ENCODE measurements at places on chromosomes 5 and 9. TPM values are rescaled to one million over a fixed set of nuclear protein-coding genes. Genes with fewer than 3 reads are reported as not detected.

- no peak for DNase-seq
Observed at GRCh38 chr9:121924700-121925099, 168.4 kb downstream of the TTLL11 start.

DNA sequence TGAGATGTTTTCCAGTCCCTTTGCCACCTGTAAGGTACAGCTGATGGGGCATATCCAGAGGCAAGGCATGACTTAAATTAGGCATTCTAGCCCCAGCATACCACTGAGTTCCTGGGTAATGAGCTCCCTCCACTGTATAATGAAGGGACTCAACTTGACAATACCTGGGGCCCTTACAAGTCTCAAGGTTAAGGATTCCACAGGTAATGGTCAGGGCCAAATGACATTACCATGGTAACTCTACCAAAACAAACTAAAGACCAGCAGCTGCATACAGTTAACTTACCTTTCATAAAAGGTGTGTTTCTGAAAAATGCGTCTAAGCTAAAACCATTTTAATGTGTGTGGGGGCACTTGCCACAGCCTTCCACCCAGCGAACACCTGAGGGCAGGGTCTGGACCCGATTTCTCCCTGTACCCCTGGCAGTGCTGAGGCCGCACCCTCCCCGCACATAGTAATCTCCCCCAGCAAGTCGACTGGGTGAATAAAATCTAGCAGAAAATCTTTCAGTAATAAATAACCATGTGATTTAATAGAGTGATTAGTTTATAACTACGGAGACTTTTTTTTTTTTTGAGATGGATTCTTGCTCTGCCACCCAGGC, 24.2 kb downstream of the CCDC69 start:
- DNase-seq, result no peak

- DNase-seq, result no peak
Observed at GRCh38 chr5:65730910-65731309, 8.9 kb downstream of the NLN start.

DNA sequence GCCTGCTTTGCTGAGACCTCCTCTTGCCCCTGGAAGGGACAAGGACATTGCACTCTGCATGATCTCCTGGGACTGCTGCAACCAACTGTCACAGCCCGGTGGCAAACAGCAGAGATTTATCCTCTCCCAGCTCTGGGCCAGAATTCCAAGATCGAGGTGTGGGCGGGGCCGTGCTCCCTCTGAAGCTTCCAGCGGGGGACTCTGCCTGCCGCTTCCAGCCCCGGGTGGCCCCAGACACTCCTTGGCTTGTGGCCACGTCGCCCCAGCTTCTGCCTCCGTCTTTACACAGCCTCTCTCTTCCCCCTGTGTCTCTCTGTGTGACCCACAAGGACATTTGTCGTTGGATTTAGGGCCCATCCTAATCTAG, 67.1 kb downstream of the COL5A1 start:
- DNase-seq, result no peak

- DNase-seq, result no peak
Observed at GRCh38 chr5:130011986-130012385, 107.7 kb downstream of the CHSY3 start.

DNA sequence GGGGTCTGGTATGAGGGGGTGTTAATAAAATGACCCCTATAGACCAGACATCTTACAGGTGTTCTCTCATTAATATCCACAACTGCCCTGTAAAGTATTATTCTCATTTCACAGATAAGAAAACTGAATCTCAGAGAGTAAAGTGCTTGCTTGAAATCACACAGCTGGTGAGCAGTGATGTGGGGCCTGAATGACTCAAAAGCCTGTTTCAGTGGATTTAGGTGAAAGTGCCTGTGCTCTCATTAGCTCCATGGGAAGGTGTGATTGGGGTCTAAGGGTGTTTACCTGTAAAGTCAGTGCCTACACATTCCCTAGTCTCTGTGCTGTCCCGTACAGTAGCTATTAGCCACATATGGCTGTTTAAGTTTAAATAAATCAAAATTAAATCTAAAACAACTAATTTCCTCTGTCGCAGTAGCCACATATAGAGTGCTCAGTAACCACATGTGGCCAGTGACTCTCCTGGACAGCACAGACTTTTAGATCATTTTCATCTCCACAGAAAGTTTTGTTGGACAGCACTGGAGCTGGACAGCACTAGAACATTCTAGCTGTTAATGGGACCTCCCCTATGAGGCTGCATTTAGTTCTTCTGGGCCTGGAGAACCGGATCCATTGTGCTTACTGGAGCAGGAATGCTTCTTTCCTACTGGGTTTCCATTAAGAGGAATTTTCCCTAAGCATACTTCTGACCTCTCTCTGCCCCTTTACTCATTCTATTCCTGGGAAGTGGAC, 52.5 kb upstream of the SEMA6A start:
- no peak for DNase-seq

DNA sequence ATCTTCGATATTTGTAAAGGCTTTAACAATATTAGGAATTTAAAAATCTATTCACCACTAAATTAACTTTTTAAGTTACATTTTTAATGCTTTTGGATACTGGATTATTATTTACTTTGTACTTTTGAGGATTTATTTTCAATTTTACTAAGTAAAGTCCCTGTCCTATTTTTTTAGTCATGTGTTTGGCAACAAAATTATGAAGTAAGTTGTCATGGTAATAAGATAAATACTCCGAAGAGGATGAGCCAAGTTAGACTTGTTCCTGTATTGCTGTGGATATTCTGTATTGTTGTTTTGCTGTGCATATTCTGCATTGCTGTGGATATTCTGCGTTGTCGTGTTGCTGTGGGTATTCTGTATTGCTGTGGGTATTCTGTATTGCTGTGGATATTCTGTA, 210.1 kb downstream of the MTRR start:
- no peak for DNase-seq

GRCh38 chr5:2277886-2278285, 395.2 kb upstream of the IRX4 start:
- no peak for DNase-seq

GRCh38 chr5:131462454-131462853, 172.6 kb downstream of the RAPGEF6 start:
- DNase-seq, result no peak

DNA sequence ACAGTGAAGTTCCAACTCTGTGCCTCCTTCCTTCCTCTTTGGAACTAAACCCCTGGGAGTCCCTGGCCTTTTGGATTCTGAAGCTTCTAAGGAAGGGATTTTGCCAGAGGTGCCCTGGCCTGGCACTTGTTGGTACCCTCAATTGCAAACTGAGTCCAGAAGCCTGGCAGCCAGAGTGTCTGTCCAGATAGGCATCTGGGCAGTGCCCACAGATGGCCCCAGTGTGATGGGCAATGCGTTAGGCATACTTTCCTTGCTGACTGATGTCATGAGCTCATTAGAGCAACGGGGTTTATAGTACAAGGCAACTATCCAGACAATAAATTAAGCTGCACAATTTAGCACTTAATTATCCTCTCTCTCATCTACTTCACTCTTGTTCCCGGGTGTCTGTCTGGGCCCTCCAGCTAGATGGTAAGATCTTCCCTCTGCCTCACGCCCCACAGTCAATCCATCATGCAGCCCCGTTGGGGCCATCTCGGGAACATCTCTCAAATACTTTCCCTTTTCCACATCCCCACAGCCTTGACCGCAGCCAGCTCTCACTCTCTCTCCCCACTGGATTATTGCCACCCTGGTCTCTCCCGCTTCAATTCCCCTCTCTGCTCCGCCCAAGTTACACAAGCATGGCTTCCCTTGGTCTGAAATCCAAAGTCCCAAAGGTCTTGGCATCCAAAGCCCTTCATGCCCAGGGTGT, 157.5 kb upstream of the SMIM23 start:
- no peak for DNase-seq

- DNase-seq, result no peak
Observed at GRCh38 chr9:127989094-127989493, 8.3 kb upstream of the EEIG1 start.

DNA sequence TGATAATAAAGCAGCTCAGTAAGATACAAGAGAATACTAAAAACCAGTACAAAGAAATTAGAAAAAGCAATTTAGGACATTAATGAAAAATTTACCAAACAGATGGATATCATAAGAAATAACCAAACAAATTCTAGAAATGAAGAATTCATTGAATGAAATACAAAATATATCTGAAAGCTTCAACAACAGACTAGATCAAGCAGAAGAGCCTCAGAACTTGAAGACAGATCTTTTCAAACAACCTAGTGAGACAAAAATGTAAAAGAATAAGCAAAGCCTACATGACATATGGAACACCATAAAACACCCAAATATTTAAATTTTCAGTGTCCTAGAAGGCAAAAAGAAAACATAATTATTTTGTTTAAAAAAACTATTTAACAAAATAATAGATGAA, 66.9 kb downstream of the SKIC3 start:
- DNase-seq, result no peak

NREP gene
- total RNA-seq, result 34.9 TPM

STPG3 gene
- total RNA-seq, result 0.48 TPM

SWI5 gene
- 13.5 TPM for total RNA-seq

- no peak for DNase-seq
Observed at GRCh38 chr5:31378838-31379237, 153.1 kb downstream of the DROSHA start.

DNA sequence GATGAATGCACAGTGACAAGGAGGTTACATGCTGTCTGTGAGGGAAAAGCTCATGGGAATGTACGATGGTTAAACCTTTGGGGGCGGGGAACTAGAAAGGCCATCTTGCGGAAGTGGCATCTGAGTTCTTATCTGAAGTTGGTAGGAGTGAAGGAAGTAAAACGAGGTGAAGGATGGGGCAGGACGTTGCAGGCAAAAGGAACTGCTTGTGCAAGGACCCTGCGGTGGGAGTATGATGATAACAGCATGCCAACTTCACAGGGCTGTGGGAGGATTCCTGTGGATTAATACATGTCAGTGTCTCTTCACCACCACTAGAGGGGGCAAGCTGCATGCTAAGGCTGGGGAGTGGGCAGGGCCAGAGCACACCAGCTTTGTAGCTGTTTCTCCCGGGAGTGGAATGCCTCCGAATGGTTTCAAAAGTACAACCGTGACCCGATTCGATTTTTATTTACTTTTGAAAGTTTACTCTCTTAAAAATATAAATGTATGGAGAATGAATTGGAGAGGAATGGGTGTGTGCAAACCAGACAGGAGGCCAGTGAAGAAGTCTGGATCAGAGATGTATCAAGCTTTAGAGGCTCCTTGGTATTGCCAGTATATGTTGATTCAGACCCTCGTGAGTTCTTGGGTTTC, 62.5 kb downstream of the CYFIP2 start:
- DNase-seq, result peak; percentile 52

DNA sequence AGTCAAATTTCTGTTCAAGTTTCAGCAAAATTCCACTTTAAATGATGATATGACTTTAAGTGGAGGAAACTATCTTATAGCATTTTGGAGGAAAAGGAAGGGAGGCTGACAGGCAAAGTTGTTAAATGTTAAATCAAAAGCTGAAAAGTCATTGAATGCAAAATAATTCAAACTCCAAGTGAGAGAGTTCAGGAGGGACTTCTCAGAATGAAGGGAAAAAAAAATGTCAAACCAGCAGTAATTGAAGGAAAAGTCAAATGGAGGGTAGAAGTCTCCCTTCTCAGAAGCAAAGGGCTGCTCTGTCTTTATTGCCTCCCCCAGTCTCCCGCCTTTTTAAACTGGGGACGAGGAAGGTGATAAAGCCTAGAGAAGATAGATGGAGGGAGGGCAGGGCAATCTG, 134.8 kb downstream of the CMYA5 start:
- DNase-seq, result no peak

ZNF189 gene
- 11.0 TPM for total RNA-seq

DNA sequence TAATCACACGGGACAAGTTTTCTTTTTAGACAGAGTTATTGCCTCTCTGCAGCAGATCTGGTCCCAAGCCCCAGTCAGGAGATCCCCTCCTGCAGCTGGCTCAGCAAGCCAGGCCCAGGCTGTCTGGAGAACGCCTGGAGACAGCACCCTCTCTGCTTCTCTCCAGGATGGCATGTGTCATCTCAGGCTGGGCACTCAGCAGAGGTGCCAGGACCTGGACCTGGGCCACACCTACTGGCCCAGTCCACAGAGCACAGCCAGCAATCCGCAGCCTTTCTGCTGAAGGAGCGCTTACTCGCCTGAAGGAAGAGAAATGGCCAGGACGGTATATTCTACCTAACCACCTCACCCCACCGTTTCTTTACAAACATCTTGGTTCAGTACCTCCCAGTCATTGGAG, 4.7 kb upstream of the TBC1D9B start:
- no peak for DNase-seq

DNA sequence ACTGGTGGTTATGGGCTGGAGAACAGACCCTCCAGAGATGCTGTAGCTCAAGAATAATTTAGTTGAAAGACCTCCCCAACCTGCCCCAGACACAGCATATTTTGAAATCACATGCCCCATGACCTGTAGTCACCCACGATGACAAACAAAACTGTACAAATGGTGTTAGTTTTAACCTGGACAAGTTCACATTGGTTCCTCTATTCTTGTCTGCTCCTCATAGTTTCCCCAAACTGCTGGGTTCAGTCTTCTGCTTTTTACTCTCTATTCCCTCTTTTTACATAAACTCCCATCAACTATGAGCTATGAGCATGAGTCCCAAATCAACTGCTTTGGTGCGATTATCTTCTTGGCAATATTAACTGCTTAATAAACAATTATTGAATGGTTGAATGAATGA, 365.3 kb upstream of the CLINT1 start:
- no peak for DNase-seq

IL5 gene
- total RNA-seq, result 113 TPM

- no peak for DNase-seq
Observed at GRCh38 chr9:38036359-38037084, 32.5 kb downstream of the SHB start.

- no peak for DNase-seq
Observed at GRCh38 chr9:130117376-130117775, 54.8 kb upstream of the NCS1 start.

- no peak for DNase-seq
Observed at GRCh38 chr5:110625376-110625999, 101.0 kb downstream of the TMEM232 start.

CNTFR gene
- total RNA-seq, result not detected

- no peak for DNase-seq
Observed at GRCh38 chr5:180898621-180899246, at the start of gene BTNL8. TSS of gene BTNL8 (plus strand) at chr5:180899159. CDS start at chr5:180899311, 152 bp downstream.

- DNase-seq, result no peak
Observed at GRCh38 chr9:121171236-121171635, 30.4 kb downstream of the RAB14 start.

STOM gene
- total RNA-seq, result 21.0 TPM

GRCh38 chr5:32842813-32843530, 131.9 kb downstream of the NPR3 start:
- DNase-seq, result no peak

- DNase-seq, result no peak
Observed at GRCh38 chr5:137122075-137122474, 377.1 kb downstream of the SPOCK1 start.

DND1 gene
- 3.5 TPM for total RNA-seq

- no peak for DNase-seq
Observed at GRCh38 chr5:14429101-14430050, 152.2 kb upstream of the OTULINL start.

- peak; percentile 56 for DNase-seq
Observed at GRCh38 chr5:52800394-52801213, 12.9 kb downstream of the ITGA1 start.

- DNase-seq, result no peak
Observed at GRCh38 chr5:83444445-83444844, 27.1 kb upstream of the VCAN start.

GRCh38 chr5:140926443-140927227, 536 bp downstream of the PCDHAC1 start:
- DNase-seq, result no peak

- DNase-seq, result no peak
Observed at GRCh38 chr5:88732862-88733261, 150.1 kb downstream of the MEF2C start.

GRCh38 chr5:170818232-170818631, 34.7 kb downstream of the GABRP start:
- no peak for DNase-seq
